ENCODE measurements at places on chromosomes 11 and 22.
A peak's percentile ranks its signal among the peaks of the same experiment; 100 is the strongest.

- peak; percentile 83 for DNase-seq
These were observed 30.5 kb downstream of the CHKA start for GRCh38 chr11:68090706-68091105.

DNA sequence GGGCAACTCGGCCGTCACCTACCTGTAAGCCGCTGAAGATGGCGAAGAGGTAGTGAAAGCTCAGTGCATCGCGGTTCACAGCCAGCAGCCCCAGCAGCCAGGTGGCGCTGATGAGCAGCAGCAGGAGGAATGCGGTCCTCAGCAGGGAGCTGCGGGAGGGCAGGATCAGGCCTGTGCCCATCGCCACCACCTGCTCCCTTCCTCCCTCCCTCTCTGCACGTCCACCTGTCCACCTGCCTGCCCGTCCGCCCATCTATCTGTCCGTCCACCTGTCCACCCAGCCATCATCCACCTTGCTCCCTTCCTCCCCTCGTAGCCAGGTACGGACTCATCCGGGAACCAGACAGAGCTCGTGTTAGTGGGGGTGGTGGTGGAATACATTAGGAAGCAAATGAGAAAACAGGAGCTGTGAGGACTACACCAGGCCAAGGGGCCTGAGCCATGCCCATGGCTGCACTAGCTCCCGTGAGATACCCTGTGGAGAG lies 32.2 kb downstream of the TRMU start:
- DNase-seq: no peak

- no peak for DNase-seq
These were observed 66.6 kb downstream of the ISX start for GRCh38 chr22:35132568-35132967.

DNA sequence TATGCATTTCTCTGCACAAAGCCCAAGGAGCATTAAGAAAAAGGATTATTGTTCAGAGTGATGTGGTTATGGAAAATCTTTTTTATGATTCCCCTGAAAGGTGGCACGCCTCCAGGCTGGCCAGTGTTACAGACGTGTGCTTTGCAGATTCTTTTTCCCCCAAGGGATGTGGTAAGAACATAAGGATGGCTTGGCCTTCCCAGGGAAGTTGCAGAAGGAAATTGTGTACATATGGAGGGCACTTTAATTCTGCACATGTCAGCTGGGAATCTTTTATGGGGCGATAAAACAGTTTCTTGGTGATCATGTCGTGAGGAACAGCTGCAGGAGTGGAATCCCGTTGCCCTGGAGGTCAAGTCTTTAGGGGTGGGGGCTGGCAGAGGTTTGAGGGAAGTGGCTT lies 9.7 kb downstream of the SMARCB1 start:
- DNase-seq: no peak

GRCh38 chr11:48154151-48154550 lies 62.5 kb upstream of the OR4B1 start:
- DNase-seq: no peak

- no peak for DNase-seq
These were observed 11.2 kb downstream of the TOM1 start for GRCh38 chr22:35310556-35311550.

Measured in midbrain (tissue), 1 donor.